ENCODE measurements at places on chromosomes 12 and 14.

DNA sequence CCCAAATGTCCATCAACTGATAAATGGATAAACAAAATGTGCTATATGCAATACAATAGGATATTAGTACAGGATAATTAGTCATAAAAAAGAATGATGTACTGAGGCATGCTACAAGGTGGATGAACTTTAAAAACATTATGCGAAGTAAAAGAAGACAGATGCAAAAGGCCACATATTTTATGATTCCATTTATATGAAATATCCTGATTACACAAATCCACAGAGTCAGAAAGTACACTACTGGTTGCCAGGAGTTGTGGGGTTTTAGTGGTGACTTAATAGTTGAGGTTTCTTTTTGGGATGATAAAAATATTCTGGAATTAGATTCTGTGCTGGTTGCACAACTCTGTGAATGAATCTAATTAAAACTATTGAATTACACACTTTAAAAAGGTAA is 12.6 kb downstream of the TRIM9 start:
- no peak for DNase-seq

GRCh38 chr12:26196421-26196716 is 996 bp downstream of the SSPN start:
- no peak for DNase-seq

- DNase-seq = no peak
Observed at GRCh38 chr12:57048423-57049118, 1.4 kb downstream of the MYO1A start.

DNA sequence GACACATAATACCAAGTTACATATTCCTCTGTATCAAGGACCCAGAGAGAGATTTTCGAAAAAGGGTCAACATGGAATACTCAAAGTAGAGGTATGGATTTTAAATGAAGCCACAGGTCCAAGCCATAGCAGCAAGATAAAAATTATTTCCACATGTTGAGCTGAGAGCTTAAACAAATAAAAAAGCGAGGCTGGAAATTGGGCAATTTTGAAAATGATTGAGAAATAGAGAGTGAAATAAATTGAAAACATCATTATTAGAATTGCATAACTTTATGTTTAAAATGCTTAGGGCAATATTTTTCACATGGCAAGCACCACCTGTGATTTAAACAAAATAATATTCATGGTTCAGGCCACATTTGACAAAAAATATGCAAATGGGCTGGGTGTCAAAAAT is 1251.0 kb upstream of the USP15 start:
- no peak for DNase-seq

DNA sequence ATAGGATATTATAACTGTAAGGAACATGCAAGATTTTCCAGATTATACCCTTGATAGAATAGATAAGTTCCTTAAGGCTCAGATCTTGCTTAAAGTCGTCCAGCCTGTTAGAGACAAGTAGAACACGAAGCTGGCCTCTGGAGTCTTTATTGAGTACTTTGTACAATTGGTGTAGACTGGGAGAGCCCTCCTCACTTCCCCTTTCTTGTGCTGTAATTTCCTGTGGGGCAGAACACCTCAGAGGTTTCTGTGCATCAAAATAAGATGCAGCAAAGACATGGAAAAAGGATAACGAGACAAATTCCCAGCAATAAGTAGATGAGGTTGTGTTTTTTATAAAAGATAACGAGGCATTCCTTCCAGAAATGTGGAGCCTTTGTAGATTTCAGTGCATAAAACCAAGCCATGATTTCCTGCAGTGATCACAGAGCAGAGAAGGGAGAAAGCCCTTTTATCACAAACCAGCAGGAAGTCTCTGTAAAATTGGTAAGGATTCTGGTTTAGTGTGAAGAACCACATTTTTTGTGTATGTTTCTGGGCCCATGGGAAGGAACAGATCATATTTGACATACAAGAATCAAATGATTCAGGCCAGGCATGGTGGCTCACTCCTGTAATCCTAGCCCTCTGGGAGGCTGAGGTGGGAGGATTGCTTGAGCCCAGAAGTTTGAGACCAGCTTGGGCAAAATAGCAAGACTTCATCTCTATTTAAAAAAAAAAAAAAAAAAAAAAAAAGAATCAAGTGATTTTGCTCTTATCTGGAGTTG is 18.0 kb downstream of the GPRC5A start:
- DNase-seq = no peak

- DNase-seq = no peak
Observed at GRCh38 chr14:94681300-94682060, 69.3 kb downstream of the SERPINA3 start.

- no peak for DNase-seq
Observed at GRCh38 chr12:122834921-122835749, at the start of gene HIP1R. Gene HIP1R, plus strand, starts transcription at chr12:122835457. Its CDS starts 94 bp downstream, at chr12:122835551.

GRCh38 chr12:38411946-38412345 is 95.4 kb downstream of the ALG10B start:
- no peak for DNase-seq

DNA sequence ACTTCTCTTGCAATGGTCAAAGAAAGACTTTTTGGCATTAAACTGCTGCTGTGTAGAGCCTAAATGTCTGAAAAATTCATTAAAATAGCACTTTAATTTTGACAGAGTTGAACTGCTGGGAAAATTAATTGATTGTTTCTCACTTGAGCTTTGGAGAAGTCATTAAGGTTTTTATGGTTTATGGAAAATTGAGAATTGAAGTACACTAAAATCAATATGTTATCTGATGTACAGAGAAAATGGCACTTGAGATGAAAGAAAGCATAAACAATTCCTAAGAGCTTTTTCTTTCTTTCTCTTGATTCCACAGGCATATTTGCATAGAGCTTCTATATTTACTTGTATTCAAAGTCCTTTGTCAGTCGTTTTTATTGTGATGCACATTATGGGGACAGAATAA is 188.5 kb upstream of the CAND1 start:
- no peak for DNase-seq

- no peak for DNase-seq
Observed at GRCh38 chr12:91702843-91703425, 442.7 kb downstream of the BTG1 start.

GRCh38 chr14:76551906-76552305 is 176.0 kb downstream of the ESRRB start:
- DNase-seq = no peak

DNA sequence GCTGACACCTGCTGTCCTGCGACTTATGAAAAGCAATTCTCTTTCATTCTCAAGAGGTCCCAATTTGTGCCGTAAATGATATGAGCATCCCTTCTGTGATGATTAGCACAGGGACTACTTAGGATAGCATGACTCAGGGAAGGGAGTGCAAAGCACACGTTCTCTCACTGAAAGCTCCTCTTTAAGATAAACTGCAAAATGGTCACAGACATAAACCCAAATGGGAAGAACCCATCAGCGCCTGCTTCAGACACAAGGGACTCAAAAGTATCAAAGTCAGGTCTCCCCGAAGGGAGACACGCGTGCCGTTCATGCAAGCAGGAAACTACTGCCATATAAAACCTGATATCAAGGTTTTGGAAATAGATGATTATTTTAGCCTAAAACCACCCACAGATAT is 33.9 kb upstream of the PIWIL1 start:
- DNase-seq = no peak

All from Right ventricle myocardium inferior (tissue), 1 donor.